ENCODE measurements at places on chromosomes 7 and 10.

DNA sequence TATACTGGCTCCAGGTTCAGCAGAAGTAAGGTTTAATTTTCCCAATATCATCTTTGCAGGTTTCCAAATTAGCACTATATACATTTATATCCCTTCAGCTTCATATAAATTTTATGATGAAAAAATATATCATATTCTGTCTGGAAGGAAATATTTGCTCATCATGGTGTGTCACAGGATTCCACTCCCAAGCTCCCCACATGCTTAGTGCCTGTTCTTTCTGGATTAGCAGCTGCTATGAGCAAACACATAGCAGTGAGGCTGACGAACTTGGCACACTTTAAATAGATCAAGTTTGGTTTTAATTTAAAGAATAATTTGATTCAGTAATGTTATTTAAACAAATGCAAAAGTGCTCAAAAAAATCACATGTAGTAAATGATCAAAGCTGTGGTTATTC lies 251.9 kb downstream of the AGMO start:
- peak; percentile 51 for DNase-seq

- DNase-seq, result no peak
Observed at GRCh38 chr7:8434290-8435002, 1.0 kb downstream of the NXPH1 start.

- no peak for DNase-seq
Observed at GRCh38 chr7:81074406-81074805, 155.6 kb upstream of the SEMA3C start.

- no peak for DNase-seq
Observed at GRCh38 chr10:112813866-112814591, 136.0 kb upstream of the TCF7L2 start.

GRCh38 chr7:140592964-140593671 lies 47.5 kb downstream of the DENND2A start:
- no peak for DNase-seq

DNA sequence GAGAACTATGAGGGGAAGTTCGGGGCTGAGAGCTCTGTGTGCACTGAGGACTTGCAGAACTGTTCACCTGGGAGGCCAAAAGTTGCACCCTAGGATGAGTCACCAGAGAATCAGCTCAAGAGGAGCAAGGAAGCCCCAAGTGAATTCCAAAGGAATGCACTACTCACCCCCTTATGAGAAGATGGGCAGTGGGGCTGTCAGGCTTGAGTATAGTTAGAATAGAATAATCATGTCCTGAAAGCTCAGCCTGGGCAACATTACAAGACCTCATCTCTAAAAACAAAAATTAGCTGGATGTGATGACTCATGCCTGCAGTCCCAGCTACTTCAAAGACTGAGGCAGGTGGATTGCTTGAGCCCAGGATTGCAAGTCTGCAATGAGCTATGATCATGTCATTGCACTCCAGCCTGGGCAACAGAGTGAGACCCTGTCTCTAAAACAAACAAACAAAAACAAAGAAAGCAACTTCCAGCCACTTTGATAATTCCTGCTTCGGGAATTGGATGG lies 30.0 kb downstream of the MAP3K8 start:
- peak; percentile 6 for DNase-seq

- no peak for DNase-seq
Observed at GRCh38 chr10:106682175-106682574, 482.3 kb downstream of the SORCS1 start.

DNA sequence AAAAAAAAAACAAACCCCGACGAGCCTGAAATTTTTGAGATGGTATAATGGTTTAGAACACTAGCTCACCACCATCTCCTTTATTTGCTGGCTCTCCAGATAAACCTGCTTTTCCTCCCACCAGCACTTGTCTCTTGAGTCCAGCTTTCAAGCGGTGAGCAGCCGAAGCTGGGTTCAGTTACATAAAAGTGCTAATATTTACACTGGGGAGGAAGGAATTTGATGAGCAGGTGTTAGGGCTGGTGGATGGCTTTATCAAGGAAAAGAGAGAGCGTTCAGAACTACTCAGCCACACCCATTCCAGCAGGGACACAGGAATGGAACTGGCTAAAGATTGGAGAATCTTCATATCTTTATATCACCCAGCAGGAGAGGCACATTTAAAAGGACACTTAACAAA lies 6.6 kb upstream of the CALML3 start:
- no peak for DNase-seq

DNA sequence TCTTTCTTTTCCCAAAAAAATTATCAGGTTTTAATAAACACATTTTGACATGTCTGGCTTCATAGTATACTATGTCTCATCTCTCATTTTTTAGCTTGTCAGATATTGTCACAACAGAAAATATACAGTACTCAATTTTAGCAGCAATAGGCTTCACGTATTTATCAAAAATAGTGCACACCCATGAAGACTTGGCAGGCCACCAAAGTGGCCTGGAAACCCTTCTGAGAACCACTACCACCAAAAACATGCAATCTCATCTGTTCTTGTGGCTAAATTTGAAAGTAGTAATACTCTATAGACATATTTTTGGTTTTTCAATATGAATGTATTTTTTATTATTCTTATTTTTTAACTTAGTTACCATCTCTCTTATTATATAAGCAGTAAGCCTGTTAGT lies 1094.5 kb upstream of the LRRN3 start:
- DNase-seq, result no peak

DNA sequence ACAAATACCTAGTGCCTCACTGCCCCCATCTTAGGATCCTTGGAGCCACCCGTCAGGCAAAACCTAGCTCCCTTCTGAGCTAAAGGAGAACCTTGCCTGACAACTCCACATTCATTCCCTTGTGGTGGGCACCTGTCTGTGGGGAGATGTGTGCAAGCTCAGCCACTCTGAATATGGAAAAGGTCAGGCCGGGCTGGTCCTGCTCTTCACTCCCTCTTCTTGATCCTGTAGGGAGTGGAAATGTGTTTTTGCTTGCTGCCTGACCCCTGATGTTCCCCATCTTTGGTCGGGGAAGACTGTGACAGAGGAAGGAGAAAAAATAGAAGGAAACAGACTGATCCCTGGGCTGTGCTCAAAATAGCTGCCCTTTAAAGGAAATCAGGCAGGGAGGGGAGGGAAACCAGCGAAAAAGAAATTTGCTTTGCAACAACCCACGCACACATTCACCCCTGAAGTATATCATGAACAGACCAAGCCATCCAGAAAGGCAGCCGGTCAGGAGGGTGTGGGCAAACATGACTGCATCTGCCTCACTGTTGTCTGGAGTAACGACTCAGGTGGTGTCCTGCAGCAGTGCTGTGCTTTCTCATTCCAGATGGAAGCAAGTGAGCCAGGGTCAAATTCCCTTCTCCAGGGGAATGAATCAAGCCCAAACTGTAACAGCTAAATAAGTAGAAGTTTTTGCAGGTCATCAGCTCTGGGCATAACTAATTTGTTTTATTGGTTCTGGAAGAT lies 74.0 kb downstream of the SCRN1 start:
- DNase-seq, result no peak

DNA sequence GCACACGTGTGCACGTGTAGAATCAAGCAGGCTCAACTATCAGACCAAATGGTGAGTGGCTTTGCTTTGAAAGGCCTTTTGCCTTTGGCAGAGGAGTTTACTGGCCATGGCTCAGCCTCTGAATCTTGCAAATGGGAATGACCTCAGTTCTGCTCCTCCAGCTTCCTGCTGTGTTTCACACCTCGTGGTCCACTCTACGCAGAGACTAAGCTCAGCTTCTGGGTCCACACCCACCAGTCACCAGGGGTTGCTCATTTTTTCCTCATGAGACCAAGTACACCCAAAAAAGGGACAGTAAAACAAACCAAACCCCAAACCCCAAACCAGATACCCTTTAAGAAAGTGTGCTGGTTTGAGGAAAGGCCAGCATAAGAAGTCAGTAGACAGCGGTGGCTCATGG lies 236.4 kb downstream of the DNAJB6 start:
- no peak for DNase-seq

All from fibroblast of the conjunctiva (primary cell).